ENCODE measurements at places on chromosomes 3 and 15.

DNA sequence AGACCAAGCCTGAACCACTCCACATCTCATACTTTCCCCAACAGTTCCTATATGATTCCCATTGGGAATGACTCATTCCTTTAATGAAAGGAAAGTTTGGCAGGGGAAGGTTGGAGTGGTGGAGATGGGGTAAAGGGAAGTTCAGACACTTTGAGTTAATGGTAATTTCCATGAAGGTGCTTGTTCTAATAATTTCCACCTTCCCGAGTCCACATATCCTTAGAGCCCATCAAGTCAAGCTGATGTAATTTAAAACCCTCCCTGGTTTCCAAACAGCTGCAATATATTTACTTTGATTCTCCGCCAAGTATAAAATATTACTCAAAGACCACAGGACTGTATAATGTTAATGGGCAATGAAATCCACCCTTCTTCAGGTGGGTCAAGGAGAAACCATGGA lies 95.0 kb upstream of the GALNT15 start:
- DNase-seq, result no peak

- no peak for DNase-seq
These were observed 1.7 kb downstream of the NMNAT3 start for GRCh38 chr3:139676108-139676507.

GRCh38 chr3:195352895-195353488 lies 82.0 kb upstream of the XXYLT1 start:
- no peak for DNase-seq

DNA sequence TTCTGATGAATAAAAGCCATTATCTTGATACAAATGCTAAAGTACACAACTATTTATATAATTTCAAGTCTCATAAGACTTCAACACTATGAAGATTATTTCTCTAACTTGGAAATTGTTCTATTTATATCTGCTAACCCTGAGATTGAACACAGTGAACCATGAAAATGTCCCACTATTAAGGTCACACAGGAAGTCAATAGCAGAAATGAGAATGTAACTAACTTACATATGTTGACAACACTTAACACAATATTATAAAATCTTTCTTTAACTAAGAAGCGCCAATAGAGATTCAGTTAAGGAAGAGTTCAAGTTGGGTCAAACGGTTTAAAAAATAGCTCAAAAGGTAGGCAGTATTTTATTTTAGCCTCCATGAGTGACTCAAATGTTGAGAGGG lies 551.8 kb upstream of the CBLB start:
- DNase-seq, result no peak

DNA sequence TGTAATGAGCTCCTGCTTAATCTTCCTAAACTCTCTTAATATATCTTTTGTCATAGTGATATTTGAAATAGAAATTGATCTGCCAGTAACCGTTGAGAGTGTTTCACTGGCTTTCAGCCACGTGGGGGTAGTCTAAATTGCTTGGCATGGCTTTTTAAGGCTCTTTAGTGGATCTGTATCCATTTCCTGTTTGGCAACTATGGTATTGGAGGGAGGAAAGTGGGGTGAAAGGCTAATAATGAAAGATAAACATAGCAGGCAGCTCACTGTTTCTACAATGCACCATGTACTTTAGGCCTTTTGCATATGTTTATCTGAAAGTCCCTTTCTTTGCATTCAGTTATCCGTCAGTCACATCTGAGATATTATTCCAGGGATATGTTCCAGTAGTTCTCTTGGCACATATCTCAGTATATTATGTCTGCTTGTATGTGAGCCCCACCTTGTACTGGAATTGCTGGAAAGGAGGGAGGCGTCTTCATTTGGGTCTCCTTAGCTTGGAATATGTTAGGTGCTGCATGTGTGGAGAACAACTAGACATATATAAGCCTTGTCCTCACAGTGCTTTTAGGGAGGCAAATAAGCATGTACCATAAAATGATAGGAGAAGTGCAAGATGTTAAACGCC lies 10.8 kb downstream of the TOPAZ1 start:
- no peak for DNase-seq

DNA sequence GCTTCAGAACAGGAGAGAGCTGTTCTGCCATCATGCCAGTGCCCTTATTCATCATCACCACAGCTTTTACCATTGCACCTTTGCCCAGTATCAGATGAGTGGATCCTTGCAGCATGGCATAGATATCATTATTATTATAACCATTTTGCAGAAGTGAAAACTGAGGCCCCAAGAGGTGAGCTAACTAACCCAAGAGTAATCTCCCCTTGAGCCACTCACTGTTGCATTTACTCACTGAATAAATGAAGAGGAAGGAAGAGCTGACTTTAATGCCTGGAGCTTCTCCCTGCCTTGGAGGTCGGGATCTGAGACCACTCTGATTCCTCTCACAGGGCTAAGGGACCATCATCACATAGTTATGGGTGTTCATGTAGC lies 32.0 kb downstream of the HRH1 start:
- DNase-seq, result no peak

GRCh38 chr3:65478551-65479500 lies 559.9 kb downstream of the MAGI1 start:
- no peak for DNase-seq

- no peak for DNase-seq
These were observed 45.9 kb downstream of the TMEM45A start for GRCh38 chr3:100538339-100538706.

DNA sequence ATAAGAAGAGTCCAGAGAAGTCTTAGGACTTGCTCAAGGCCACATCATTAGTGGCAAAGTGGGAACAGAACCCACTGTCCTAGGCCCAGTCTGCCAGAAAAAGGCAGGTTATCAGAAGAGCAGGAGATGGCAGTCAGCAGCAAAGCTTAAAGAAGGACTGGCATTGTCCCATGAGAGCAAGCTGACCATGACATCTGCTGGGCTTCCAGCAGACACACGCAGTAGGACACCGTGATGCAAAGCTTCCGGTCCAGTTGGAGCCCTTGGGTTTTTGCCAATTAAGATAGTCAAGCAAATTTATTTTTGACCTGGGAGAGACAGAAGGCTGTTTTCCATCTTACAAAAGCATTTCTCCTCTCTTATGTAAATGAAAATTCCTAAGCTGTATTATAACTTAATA lies 42.1 kb downstream of the ZBTB38 start:
- no peak for DNase-seq

DNA sequence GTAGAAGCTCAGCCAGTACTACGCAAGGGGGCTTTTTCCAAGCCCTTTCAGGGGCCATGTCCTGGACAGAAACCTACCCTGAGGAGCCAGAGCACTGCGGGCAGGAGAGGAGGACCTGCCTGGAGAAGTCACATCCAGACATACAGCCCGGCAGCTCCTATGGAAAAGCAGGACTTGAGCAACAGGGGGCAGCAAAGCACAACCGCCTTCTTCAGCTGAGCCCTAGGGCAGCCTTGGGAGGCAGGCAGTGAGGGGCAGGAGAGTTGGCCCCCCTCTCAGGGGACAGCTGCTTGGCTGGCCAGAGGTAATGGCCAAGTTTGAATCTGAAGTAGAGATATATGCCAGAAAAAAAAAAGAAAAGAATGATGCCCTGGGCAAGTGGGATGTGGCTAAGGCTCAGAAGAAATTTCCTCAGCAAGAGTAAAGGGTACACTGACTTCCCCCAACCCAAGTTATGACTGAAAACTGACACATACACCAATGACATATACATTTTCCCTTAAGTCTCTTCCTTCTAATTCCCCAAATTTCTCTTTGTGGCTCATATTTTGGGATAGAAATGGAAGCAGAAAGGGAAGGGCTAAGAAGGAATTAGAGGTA lies 56.9 kb downstream of the CYP19A1 start:
- no peak for DNase-seq

All from GOT3 (cell line).